ENCODE measurements at places on chromosomes 4 and X.

- DNase-seq = no peak
Measured at GRCh38 chr4:108628411-108628810, 8.0 kb downstream of the RPL34 start.

- no peak for DNase-seq
Measured at GRCh38 chrX:17984415-17984814, 123.3 kb upstream of the RAI2 start.

- DNase-seq = no peak
Measured at GRCh38 chr4:24551492-24552289, 32.7 kb downstream of the DHX15 start.

- DNase-seq = no peak
Measured at GRCh38 chrX:64204252-64204651, 1.3 kb downstream of the AMER1 start.

DNA sequence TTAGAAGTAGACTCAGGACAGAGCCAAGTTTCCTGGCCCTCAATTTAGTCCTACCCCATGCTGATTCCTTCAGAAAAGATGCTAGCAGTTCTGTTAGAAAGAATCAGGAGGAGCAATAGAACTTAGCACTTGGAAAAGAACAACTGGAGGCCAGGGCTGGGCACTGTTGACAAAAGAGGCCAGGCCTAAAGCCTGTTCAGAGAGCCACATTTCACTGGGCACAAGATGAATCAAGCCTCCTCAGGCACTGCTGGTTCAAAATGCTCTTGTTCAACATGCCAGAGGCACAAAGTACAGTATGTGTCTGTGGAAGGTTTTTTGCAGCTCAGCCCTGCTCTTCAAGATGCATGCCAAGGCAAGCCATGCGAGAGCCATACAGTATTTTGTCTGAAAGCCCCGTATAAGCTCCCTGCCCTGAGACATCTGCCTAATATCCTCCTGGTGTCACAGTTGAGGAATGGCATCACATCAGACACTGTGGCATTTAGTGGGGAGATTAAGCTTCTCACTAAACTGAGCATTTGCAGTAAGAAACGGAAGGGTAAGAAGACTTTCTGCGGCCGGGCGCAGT, 53.7 kb downstream of the RASL11B start:
- no peak for DNase-seq

Measured in stimulated activated CD4-positive, alpha-beta T cell treated with anti-CD3 and anti-CD28 coated beads, Interleukin-15, amount 100 ng/mL, for 1 hour (primary cell).